CD4-positive, alpha-beta T cell treated with Interleukin-4 for 1 hour (primary cell): ENCODE measurements at places on chromosomes 12 and 14.

DNA sequence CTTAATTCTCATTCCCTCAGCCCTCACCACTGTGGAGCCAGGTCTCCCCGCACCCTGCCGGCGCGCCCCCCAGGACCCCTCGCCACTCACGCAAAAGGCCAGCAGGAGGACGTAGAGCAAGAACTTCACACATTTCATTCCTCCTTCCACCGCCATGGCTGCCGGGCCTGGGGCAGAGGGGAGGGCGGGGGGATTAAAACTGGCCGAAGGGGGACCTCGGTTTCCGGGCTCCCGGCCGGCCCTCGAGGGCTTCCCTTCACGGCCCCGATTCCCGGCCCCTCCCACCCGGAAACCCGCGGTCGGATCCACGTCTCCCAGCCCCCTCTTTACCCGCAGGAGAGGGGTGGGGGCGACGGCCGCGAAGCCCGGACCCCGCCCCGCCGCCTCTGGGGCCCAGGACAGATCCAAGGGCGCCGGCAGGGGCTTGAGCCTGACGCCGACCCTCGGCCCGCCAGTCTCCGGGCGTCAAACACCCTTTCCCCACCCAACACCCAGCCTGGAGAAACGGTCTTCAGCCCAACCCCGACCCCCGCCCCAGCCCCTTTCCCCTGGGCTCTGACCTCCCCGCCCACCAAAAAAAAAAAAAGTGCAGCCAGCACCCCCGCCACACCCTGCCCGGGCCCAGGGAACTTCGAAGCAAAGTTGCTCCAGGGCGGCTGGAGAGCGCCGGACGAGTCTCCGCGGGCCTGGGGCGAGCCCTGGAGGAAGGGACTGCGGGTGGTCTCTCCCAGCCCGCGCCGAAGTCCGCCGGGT, 447 bp downstream of the CD63 start:
- DNase-seq, result no peak

DNA sequence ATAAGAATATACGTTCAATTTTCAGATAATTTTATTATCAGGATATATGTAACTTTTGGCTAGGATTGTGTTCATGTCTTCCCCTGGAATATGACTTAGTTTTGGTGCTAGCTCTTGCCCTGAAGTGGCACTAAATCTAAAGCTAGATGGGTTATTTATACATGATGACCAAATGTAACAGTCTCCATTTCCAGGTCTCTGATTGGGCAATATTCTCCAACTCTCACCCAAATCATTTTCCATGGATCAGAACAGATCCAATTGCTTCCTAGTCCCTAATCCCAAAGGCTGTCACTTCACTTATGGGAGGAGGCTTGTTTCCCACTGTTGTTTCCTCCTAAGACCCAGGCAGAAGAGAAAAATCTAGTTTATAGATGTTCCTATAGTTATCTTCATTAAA, 274.6 kb upstream of the SLC16A7 start:
- no peak for DNase-seq

GRCh38 chr12:46950094-46950493, 124.3 kb upstream of the SLC38A4 start:
- DNase-seq, result no peak

- DNase-seq, result no peak
Observed at GRCh38 chr14:54754623-54755386, 147.8 kb downstream of the GCH1 start.

DNA sequence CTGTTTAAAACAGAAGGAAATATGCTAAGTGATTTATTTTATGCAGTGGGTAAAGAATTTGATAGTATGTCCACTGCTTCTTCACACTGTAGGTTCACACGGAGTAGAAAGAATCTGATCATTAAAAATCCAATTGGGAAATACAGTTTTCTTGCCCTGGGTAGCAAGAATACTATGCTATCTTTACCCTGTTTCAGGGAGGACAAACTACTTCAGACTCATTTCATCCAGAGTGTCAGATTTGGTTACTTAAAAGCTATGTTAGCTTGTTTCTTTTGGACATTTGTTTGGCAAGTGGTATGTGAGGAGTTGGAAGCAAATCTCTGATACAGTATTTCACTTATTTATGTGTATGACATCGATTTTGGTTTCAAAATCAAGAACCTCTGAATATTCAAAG, 4.3 kb downstream of the FRS2 start:
- no peak for DNase-seq

DNA sequence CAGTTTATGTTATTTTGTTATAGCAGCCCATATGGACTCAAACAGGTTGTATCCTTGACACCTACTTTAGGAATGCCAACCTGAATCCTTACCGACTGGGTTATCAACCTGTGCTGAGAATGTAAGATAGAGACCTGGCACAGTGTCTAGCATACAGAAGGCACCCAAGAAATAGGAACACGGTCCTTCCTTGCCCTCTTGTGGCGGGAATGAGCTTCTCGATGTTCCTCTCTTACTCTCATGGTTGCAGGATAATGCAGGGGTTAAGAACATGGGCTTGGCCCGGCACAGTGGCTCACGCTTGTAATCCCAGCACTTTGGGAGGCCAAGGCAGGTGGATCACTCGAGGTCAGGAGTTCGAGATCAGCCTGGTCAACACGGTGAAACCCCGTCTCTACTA, 6.5 kb downstream of the C12orf43 start:
- DNase-seq, result no peak

- no peak for DNase-seq
Observed at GRCh38 chr12:60114169-60114568, 518.3 kb downstream of the SLC16A7 start.

DNA sequence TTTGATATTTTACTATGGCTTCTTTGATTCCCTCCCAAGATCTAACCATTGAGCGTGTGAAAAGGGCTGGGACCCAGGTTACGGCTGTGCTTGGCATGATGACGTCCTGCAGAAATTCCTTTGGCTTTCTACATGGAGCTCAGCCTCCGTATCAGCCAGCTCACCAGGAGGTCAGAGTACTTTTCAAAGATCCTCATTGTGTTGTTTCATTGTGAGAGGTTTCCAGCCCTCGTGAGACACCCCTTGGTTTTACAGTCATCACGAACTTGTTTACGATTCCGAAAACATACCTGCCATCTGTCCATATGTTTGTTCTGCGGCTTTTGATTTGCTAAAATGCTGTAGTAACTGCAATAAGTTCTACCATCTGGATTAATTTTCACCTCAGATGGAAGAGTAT, 453.1 kb downstream of the TMEM121 start:
- DNase-seq, result no peak

DNA sequence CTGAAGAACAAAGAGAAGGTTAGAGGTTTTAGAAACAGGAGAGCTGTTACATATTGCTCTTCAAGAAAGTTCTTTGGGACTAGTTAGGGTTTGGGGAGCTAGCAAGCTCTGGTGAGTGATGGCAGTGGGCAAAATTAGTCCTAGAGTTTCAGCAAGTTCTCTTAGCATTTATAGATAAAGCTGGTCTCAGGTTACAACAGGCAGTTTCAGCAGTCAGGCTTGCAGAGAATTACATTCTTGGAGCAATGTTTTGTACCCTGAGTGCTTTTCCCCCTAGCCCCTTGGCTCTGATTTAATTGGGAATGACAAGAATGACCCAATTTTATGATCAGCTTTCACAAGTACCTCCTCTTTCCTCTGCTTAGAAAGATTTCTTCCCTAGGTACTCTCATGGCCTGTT, 21.4 kb upstream of the EID3 start:
- DNase-seq, result no peak

GRCh38 chr12:118582863-118583262, 206.5 kb downstream of the SUDS3 start:
- DNase-seq, result no peak

DNA sequence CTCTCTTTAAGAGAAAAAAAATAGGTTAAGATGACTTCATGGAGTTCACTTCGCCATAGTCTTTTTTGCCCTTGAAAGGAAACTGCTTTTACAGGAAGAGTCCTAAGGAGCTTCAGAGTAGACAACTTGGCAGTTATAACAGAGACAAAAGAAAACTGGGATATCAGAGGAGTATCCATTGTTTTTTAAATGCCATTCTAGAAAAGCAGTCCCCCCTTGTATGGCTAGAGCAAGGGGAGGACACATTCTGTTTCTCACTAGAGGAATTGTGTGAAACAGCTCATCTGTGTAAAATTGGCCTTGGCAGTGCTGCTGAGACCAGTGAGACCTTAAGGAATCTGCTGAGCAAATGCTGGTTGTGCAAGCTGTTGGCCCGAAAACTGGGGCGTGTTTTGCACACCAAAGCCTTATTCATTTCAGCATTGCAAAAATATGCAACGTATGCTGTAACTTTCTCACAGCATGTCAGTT, 128.0 kb downstream of the GPR135 start:
- DNase-seq, result no peak

GRCh38 chr12:117121441-117121840, 22.2 kb upstream of the TESC start:
- DNase-seq, result no peak

- no peak for DNase-seq
Observed at GRCh38 chr12:71236133-71236660, 78.4 kb upstream of the TSPAN8 start.

- no peak for DNase-seq
Observed at GRCh38 chr12:21827083-21827482, 52.6 kb upstream of the KCNJ8 start.

GRCh38 chr14:28756269-28756883, 10.2 kb upstream of the FOXG1 start:
- DNase-seq, result no peak

DNA sequence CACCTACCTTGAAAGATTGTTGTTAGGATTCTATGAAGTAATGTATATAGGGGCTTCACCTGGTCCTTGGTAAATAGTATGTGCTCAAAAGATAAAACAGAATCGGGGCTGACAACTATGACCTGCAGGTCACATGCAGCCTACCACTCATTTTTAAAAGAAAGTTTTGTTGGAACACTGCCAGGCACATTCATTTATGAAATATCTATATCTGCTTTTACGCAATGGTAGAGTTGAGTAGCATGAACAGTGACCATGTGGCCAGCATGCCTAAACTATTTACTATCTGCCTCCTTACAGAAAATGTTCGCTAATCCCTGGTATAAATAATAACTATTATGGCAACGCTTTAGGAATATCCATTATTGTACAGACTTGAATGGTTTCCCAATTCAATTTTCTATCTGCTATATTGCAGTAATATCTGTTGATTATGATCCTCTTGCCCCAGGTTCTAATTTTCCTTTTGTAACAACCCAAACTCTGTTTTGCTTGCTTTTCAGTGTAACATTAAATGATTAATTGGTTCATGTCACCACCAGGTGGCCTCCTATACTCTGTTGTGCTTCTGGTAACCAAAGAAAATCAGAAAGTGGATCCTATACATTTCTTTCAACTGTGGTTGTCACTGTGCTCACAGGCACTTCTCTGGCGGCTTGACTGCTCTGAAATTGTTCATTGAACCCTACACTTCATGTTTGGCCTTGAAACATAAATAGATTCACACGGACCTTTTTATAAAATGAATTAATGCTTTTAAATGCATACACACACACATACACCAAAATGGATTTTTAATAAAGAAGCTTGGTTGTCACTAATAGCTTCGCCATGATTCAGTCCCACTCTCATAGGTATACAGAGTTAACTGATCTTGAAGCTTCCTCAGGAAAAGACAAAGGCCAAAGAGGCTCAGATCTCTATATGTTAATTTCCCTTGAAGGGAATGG, 227.7 kb upstream of the NPAS3 start:
- no peak for DNase-seq

GRCh38 chr12:40393026-40393425, 168.2 kb downstream of the LRRK2 start:
- no peak for DNase-seq

DNA sequence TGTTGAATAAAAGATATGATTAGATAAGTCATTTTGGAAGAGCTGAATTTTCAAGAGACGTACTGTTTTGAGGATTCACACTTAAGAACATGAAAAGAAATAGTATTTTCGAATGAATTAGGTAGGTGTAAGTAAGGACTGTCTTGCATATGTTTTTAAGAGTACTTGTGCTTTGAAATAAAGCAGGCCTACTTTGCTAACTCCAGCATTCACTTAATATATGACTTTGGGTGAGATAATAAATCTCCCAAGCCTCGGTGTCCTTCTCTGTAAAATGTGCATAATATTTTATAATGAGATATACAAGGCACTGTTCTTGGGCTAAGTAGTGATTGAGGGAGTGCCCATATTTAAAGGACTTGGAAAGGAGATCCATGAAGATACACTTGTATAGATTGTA, 54.6 kb downstream of the WASHC4 start:
- no peak for DNase-seq

DNA sequence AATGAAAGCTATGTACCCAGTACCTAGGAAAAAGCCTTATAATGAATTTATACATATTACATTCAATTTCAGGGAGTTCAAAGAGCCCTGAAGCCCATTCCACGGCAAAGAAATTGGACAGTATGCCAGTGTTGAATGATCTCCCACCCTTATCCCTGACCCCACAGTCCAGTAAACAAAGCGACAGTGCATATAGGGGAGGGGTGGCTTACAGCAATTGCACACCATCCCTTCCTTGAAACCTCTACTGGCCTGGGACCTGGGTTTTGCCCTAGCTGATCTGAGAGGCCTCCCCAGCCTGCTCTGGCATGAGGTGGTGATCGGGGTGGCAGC, 17.3 kb upstream of the RND1 start:
- no peak for DNase-seq

DNA sequence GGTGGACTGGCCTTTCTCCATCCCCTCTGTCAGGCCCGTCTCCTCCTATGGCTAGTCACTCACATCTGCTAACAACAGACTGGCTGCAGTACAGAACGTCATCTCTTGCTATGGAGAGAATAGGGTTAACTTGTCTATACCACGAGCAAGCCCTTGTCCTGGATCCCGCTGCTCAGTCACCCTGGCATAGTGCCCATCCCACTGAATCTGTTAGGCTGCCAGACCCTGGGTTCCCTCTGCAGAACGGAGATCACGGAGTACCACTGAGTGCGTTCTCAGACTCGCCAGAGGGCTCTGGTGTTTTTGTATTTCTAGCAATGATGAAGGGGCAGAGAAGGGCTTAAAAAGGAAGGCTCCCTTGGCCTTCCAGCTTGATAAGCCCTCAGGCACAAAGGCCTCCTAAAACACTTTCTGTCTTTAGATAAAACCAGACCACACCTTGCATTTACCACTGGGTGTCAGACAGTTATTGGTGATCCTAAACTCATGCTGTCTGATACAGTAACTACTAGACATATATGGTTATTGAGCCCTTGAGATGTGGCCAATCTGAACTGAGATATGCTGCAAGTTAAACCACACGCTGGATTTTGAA, 6.3 kb upstream of the NRIP2 start:
- no peak for DNase-seq

- DNase-seq, result no peak
Observed at GRCh38 chr14:103909531-103910261, 18.6 kb upstream of the TDRD9 start.

DNA sequence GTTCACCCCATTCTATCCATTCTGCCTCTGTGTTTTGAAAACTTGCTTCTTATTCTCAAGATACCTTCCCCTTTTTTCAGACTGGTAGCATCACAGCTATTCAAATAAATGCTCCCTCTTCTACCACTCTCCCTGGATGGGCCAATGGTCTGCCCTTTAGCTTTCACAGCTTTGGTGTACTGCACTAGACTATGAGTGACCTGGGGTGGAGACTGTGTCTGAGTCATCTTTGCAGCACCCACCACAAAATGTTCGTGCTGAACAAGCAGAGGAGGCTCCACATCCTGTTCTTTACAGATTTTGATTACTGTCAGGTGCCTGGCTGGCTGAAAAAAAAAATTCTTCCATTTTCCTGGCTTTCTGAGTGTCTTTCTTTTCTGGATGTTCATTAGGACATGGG, 1104.1 kb upstream of the TMEM132C start:
- DNase-seq, result peak; percentile 36
